ENCODE measurements at places on chromosomes 7 and 10. TPM values are rescaled to one million over a fixed set of nuclear protein-coding genes. Genes with fewer than 3 reads are reported as not detected.

Gene PPRC1
- total RNA-seq: 9.3 TPM

DNA sequence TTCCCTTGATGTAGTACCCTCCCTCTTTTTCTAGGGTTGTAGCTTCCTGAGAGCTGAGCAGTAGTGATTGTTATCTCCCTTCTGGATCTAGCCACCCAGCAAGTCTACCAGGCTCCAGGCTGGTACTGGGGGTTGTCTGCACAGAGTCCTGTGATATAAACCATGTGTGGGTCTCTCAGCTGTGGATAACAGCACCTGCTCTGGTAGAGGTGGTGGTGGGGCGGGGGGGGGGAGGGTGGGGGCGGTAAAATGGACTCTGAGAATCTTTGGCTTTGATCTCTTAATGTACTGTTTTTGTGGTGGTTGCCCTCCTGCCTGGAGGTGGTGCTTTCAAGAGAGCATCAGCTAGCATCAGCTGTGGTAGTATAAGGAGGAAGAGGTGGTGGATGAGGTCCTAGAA, 302.0 kb upstream of the CHRM2 start:
- no peak for DNase-seq

Gene ASB4
- 0.49 TPM for total RNA-seq

DNA sequence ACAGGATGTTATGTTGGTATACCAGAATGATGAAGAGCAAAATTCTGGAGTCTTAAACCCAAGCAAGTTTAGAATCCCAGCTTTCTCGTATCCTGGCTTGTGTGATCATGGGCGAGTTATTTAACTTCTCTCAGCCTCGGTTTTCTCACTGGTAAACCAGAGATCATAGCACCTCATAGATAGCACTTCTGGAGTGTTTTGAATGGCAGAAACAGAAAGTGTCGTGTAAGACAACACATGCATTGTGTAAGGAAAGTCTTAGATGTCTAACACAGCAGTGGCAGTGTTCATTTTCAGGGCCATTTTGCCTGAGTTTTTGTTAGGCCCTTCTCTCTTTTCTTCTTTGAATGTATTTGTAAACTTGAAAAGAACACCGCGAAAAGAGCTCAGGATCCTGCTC, 465.1 kb downstream of the AUTS2 start:
- DNase-seq: no peak

DNA sequence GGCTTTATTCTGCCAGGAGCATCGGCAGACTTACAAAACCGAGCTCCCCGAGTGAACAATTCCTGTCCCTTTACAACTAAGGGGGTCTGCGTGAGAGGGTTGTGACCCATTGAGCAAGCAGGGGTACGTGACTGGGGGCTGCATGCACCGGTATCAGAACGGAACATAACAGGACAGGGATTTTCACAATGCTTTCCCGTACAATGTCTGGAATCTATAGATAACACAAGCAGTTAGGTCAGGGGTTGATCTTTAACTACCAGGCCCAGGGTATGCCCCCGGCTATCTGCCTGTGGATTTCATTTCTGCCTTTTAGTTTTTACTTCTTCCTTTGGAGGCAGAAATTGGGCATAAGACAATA, 38.1 kb upstream of the GSDME start:
- no peak for DNase-seq

DNA sequence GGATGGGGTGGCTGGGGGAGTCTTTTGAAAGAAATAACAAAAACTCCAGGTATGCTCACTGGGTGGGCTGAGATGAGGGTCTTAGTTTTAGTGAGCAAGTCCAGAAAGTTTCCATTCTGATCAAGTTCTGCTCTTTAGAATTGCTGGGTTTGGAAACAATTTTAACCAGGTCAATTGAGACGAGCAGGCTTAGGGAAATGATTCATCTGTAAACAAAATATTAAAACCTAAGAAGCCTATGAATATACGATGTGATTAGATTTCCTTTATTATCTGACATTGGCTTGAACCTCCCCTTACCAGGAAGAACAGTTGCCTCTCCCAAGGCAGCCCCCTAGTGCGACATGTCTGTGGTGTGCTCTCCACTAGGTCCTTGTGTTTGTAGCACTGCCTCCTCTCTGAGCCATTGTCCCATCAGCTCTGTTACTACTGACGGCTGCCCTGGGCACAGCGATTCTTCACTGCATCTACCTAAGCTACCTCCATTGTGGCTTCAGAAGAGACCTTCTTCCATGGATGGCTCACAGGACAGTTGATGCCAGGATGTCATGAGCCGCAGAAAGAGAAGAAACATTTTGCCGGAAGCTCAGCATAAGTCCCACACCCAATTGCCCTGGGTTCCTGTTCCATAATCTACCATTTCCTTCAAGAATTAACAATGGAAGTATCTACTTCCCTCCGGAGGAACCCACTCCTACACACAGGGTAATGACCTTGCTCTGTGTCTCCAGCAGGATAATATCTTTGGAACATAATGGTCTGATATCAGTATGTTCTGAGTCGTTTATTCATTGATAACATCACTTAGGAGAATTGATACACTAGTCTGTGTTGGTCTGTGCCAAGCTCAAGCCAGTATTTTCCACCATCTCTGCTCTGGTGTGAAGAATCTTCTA, 95.1 kb upstream of the ITGB1 start:
- DNase-seq: no peak

- no peak for DNase-seq
Measured at GRCh38 chr7:126940723-126941307, 311.9 kb downstream of the GRM8 start.

DNA sequence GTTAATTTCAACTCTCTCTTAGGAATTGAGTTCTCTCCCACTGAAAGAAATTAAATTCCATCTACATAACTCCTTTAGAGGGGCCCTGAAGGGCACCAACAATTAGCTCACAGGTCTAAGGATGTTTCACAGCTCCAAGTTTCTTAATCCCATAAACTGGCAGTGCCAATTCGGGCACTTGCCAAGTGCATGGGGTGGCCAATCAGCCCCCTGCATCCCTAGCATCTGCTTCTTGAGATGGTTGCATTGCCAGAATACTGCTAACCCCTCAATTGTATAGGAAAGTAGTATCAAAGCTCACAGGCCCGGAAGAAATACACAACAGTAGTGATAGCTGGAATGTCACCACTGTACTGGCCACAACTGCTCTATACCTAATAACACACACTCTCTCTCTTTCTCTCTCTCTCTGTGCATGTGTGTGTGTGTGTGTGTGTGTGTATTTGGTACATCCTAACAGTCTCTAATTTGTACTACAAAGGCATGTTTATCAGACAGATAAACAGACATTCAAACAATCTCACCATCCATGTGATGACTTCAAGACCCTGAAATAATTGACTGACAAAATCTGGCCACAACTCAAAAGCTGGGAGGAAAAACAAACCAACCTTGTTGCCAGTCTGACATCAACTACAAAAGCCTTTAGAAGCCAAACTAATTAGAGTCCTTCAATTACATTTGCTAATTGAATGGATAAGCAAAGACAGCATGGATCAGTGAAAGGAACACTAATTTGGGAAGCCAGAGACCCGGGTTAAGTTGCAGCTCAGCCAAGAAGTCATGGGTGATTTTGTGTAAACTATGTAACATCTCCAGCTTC, 27.8 kb downstream of the HIBADH start:
- DNase-seq: no peak

Gene TMEM229A
- not detected for total RNA-seq

- DNase-seq: peak; percentile 59
Measured at GRCh38 chr7:153381275-153382040, 621.9 kb downstream of the ACTR3B start.

Gene ICA1
- total RNA-seq: 3.9 TPM

Gene C10orf105
- not detected for total RNA-seq

Gene CNNM2
- 7.6 TPM for total RNA-seq

- no peak for DNase-seq
Measured at GRCh38 chr10:54909165-54909564, 108.1 kb upstream of the PCDH15 start.

Gene ASIC3
- 1.1 TPM for total RNA-seq

- DNase-seq: no peak
Measured at GRCh38 chr7:28955356-28955717, 2.8 kb downstream of the TRIL start.

GRCh38 chr10:11192304-11193000, 174.8 kb downstream of the CELF2 start:
- no peak for DNase-seq

Gene CDNF
- 2.8 TPM for total RNA-seq

GRCh38 chr7:135801045-135801693, 52.6 kb upstream of the FAM180A start:
- no peak for DNase-seq

GRCh38 chr10:111545861-111546605, 469.2 kb downstream of the ADRA2A start:
- DNase-seq: no peak

DNA sequence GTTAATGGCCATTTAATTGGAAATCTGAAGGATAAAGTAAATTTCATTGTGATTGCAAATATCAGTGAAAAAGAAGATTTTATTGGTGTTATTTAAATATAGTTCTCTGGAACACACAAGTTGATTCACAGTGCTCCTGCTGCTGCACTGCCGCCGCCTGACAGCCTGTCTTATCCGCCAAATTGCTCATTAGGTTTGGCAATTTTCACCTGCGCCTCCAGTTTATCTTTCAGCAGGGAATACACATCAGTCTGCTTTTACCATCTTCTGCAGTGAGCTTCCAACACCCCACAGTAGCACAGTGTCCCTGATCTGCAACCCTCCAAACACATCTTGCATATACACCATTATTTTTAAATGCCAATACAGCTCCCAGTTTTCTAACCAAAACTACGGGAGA, 308.3 kb downstream of the PARD3 start:
- no peak for DNase-seq

Measured in right lobe of liver (tissue), 6 donors.